ENCODE measurements at places on chromosomes 6 and 20.

- no peak for DNase-seq
These were observed 28.0 kb upstream of the SLCO4A1 start for GRCh38 chr20:62614085-62614960.

- no peak for DNase-seq
These were observed 1.5 kb upstream of the TNXB start for GRCh38 chr6:32110632-32111031.

GRCh38 chr6:143098054-143098671, 37.5 kb downstream of the AIG1 start:
- DNase-seq = no peak

GRCh38 chr6:68502946-68503345, 132.1 kb upstream of the ADGRB3 start:
- no peak for DNase-seq

- DNase-seq = no peak
These were observed 3.2 kb downstream of the INSM1 start for GRCh38 chr20:20371083-20371482.

- DNase-seq = no peak
These were observed 16.2 kb upstream of the FRMD1 start for GRCh38 chr6:168095171-168095691.

GRCh38 chr6:35497571-35498421, 917 bp upstream of the TEAD3 start:
- no peak for DNase-seq

DNA sequence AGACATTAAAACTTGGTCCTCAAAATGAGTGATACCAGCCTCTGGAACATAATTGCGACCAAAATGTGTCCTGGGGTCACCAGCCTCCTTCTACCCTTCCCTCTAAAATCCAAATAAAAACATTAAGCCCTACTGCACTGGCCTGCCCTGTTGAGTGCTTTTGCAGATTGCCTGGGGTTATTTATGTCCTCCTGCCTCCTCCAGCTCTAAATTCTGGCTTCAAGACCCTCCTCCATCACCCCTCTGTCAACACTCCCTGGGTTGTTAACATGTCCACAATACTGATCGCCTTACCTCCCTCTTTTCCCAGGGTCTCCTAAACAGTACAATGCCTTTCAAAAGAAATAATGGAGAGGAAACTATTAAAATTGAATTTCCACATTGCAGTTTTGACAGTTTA, 327.5 kb downstream of the NRN1 start:
- no peak for DNase-seq

GRCh38 chr20:16709017-16709416, 20.8 kb upstream of the SNRPB2 start:
- DNase-seq = no peak

DNA sequence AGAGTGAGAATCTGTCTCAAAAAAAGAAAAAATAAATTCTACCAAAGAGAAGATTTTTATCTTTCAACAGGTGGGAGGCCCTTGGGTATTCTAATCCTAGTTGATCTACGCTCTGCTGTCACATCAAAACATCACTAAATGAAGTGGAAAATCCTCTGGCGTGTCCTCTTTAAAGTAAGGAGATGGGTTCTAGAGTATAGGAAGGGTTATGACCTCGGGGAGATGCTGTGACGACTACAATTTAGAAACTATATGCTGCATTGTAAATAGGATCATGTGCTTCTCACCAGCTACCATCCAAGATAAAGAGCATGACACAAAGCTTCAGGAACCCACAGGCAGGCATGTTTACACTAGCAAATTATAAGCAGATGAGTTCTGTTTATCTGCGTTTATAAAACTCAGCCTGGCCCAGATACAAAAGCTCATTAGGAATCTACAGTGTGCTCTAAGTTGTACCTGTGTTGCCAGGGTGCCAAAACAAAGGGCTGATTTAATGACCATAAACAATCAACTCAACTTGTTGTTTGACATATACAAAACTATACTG, 197.1 kb upstream of the PLN start:
- no peak for DNase-seq

- no peak for DNase-seq
These were observed 118.6 kb upstream of the UST start for GRCh38 chr6:148628251-148628650.

GRCh38 chr20:29878777-29879442, 1378.6 kb upstream of the DEFB115 start:
- no peak for DNase-seq

DNA sequence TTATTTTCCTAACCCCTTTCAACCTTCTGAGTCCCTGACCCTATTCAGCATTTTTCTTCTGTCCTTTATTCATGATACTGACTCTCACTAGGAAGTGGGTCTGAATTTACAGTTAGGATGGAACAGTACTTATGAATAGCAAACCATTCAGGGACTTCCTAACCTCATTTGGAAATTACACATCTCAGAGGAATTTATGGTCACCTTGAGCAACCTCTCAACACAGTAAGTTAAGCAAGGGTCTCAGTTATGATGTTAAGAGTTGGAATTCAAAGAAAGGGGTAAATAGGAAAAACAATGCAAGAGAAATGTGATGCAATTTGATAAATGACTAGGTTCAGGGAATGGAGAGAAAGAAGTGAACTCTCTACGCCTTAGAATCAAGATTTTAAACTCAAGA, 97.3 kb downstream of the GPR6 start:
- no peak for DNase-seq

GRCh38 chr20:16007962-16008361, 565.3 kb downstream of the KIF16B start:
- no peak for DNase-seq

GRCh38 chr20:16498526-16499253, 74.6 kb downstream of the KIF16B start:
- DNase-seq = no peak

DNA sequence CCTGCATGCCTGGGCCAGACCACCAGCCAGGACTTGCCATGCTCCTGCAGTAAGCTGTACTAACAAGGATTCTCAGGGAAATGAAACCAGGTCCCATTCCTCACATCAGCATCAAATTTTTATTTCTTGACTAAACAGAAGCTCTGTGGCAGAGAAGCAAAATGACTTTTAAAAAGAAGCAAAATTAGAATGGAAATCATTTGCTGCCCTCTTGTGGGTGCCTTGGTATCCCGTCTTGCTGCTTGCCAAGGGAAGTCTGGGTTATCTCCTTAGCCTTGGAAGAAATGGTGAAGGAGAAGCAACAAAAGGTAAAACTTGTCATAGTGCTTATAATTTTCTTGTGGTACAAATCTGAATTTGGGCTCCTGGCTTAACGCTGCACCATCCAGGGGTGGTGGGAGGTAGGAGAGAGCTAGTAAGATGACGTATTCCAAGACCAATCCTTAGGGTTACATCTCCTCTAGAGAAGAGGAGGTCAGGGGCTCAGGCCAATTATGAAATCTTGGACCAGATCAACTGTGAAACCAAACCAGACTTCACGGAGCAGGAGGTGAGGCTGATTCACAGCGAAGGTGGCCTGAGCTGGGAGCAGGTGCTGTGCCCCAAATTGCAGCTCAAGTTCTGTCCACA, 107.5 kb downstream of the FAXC start:
- DNase-seq = no peak

DNA sequence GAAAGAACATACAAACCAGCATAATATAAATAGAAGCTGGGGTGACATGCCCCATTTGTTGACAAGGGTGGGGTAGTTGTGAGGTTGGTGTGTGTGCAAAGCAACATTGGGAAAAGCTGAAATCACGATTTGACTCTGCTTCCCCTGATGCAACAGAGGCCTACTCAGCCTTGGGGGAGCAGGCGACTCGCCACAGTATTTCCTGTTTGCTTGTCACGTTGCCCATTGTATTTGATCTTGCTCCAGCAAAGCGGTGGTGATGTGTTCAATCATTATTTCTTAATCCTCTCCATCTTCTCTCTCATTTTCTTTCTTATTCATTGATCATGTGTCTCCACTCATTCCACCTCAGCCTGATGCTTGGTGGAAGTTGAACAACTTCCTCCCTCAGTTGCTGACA, 165.8 kb upstream of the CITED2 start:
- DNase-seq = no peak

- DNase-seq = no peak
These were observed 144.1 kb upstream of the KCNK16 start for GRCh38 chr6:39466631-39467030.

GRCh38 chr6:134058622-134059366, 6.4 kb upstream of the SLC2A12 start:
- no peak for DNase-seq

- DNase-seq = no peak
These were observed 115.1 kb upstream of the LAMP5 start for GRCh38 chr20:9399322-9399721.

- no peak for DNase-seq
These were observed 558 bp downstream of the XKR7 start for GRCh38 chr20:31968291-31969126.

- no peak for DNase-seq
These were observed 58.2 kb downstream of the BMP7 start for GRCh38 chr20:57208198-57208597.

DNA sequence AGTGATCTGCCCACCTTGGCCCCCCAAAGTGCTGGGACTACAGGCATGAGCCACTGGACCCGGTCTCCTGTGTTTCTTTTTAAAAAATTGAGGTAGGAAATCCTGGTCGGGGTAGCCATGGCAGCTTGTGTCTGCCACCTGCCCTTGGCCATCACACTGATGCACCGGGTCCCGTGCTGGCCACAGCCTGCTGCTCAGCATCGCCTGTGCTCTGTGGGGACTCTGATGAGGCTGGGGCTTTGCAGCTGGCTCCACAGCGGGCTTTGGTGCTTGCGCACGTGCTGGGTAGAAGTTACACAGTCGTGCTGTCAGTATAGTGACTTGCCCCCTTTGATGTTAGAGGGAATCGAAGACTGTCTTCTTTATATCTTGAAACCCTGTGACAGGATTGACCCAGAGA, 66.7 kb downstream of the SMAP1 start:
- DNase-seq = no peak

DNA sequence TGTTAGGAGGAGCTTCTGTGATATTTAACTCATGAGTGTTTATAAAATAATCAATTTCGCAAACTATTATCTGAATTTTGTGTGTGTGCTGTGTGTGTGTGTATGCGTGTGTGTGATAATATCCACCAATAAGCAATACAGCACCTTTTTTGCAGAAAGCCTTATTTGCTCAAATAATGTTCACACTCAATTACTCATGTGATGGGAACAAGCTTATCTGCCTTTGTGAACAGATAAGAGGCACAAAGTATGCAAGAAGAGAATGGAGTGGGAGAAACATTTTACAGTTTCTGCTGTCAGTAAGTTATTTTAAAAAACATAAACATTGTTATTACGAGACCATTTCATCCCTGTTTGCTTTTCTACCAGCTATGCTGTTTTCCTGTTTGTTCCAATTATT, 36.7 kb upstream of the PTPRK start:
- DNase-seq = no peak

- DNase-seq = no peak
These were observed 12.1 kb upstream of the PFDN4 start for GRCh38 chr20:54195483-54196472.

DNA sequence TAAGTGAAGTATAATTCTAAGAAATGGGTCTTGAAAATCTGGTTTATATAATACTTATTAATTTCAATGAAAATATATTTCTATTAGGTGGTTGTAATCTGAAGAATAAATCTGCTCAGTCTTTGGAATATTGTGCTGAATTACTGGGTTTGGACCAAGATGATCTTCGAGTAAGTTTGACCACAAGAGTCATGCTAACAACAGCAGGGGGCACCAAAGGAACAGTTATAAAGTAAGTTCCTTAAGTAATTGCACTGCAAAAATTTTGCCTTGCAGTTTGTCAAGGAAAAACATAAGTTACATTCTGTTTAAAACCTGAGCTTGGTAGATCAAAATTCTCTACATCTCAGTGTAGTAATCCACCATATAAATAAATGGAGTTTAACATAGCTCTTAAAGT, 106.0 kb downstream of the MYO6 start:
- DNase-seq = no peak

GRCh38 chr20:57460781-57461465, 64.0 kb downstream of the CTCFL start:
- no peak for DNase-seq

DNA sequence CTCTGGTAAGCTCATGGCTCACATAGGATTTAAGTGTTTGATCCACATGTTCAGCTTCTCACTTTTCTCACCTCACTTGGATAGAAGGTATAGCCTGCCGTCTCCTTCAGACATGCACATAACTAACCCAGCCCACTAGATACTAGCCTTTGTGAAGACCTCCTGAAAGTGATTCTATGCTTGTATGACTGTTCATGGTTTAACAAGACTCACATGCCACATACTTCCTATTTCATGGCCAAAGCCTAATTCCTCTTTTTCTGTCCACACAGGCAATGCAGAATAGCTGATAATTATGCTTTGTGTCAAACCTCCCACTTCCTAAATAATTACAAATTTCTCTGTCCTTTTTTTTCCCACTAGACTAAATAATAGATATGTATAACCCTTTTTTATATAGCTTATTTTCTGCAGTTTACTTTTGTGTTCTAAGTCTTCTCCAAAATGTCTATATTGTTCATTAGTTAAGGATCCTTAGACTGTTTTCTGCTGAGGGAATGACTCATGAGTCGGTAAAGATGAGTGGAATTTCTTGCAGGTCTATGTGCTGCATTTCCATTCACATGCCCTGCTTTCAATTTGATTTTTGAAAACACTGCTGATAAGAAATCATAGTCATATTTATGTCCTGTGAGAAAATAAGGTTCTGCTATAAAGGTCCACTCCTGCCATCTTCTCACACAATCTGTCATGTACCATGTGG, 43.0 kb downstream of the HDDC2 start:
- DNase-seq = no peak

DNA sequence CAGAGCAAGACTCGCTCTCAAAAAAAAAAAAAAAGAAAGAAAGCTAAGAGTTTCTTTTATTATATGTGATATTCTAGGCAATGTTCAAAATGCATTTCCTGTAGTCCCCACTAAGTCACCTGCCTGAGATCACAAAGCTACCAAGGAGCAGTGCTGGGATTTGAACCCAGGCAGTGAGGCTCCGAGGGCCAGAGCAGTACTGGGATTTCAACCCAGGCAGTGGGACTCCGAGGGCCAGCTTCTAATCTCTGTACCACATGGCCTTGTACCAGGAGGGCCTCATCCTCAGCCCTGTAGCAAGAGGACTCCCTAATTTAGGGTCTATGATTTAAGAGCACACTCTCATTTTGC, 39.7 kb downstream of the ZMYND8 start:
- no peak for DNase-seq

GRCh38 chr20:58981628-58982364, 740 bp downstream of the NELFCD start:
- no peak for DNase-seq

DNA sequence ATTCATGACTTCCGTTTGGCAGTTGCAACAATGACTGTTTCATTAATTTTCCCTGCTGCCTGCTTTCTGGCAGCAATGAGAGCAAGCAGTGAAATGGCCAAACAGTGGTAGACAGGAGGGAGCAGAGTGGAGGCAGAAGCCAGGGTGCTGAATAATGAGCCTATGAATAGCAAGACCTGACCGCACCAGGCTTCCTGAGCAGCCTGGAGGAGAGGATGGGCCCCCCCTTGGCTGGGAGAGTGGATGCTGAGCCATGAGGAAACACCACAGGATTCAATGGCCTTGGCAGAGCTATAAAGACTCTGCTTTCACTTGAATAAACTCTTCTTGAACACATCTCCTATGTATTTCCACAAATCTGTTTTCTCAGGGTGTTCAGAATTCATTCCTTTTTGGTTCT, 68.1 kb upstream of the SNRPB2 start:
- no peak for DNase-seq

Measured in esophagus squamous epithelium (tissue), 5 donors.